CD4-positive, alpha-beta T cell treated with Interleukin-21 for 1 hour (primary cell): ENCODE measurements at places on chromosomes 2 and 18.

DNA sequence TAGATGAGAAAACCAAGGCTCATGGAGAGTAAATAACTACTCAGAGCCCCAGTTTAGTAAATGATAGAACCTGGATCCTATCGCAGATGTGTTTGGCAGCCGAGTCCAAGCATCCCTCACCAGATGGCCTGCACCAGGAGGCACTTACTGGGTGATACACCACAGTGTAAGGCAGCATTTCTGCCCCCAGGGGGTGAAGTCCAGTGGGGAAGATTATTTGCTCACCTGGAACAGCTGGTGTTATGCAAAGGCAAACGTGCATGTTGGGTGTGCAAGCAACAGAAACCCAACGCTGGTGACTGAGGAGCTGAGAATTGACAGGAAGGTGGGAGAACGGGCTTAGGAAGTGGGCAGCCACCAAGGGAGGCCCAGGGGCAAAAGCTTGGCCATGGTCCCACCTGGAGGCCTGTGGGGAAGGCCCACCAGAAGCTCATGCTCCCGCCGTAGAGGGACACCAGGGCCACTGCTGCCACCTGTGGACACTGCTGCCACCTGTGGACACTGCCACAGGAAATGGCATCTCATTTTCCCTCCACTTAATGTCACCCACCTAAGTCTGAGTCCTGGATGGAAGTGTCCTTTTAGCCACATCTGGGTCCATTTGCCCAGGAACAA, 100.6 kb downstream of the TFCP2L1 start:
- no peak for DNase-seq

DNA sequence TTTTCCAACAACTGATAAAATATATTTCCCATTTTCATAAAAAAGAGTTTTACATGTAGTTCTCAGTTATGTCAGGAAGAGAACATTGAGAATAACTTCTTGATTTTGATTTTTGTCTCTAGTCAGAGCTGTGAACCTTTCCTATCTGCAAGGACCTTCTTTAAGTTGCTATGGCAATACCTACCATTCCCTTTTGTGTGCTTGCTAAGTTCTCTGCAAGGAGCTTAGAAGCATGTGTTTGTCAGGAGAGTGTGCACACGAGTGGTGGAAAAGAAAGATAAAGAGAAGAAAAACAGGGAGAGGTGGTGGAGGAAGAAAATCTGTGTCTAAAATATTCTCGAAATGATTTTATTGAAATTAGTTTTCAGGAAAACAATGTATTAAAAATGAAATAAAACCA, 140.3 kb upstream of the SLC8A1 start:
- no peak for DNase-seq

- DNase-seq, result no peak
Measured at GRCh38 chr2:190098851-190099250, 36.3 kb upstream of the MSTN start.

- no peak for DNase-seq
Measured at GRCh38 chr2:12737738-12738485, 21.2 kb downstream of the TRIB2 start.

GRCh38 chr2:174246944-174247381, 1.4 kb downstream of the OLA1 start:
- DNase-seq, result no peak

DNA sequence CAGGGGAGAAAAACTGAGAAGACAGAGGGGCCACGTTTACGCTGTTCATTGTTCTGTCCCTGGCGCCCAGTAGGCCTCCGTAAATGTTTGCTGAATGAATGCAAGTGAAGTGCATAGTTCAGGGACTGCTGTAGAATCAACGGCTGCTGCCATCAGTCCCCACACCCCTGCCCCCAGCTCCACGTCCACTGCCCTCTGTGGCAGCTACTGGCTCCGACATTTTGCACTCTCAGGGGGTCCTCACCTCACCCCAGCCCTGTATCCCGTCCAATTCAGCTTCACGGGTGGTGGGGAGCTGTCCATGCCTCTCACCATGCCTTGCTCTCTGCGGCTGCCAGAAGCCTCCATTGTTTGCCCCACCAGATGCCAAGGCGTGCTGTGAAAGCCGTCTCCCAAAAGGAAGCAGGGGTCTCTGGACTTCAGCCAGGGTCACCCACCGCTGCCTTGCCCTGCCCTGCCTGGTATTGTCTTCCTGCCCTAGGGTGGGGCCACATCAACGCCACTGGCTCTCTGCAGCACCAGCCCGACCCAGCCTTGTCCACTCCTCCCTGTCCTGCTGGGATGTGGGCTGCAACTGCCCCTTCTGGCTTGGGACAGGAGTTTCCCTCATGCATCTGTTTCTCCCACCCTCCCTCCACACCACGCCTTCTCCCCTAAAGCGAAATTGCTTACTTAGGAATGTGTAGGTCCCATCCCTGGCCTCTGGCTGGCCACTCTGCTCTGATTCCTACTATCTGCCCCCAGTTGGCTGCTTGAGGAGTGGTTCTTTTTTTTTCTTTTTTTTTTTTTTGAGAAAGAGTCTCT, 86.0 kb downstream of the RHOB start:
- no peak for DNase-seq

- no peak for DNase-seq
Measured at GRCh38 chr2:205545971-205546816, 136.1 kb upstream of the NRP2 start.

- DNase-seq, result no peak
Measured at GRCh38 chr18:24201699-24202687, 63.1 kb downstream of the CABYR start.

- no peak for DNase-seq
Measured at GRCh38 chr2:120422465-120423160, 76.7 kb downstream of the INHBB start.

DNA sequence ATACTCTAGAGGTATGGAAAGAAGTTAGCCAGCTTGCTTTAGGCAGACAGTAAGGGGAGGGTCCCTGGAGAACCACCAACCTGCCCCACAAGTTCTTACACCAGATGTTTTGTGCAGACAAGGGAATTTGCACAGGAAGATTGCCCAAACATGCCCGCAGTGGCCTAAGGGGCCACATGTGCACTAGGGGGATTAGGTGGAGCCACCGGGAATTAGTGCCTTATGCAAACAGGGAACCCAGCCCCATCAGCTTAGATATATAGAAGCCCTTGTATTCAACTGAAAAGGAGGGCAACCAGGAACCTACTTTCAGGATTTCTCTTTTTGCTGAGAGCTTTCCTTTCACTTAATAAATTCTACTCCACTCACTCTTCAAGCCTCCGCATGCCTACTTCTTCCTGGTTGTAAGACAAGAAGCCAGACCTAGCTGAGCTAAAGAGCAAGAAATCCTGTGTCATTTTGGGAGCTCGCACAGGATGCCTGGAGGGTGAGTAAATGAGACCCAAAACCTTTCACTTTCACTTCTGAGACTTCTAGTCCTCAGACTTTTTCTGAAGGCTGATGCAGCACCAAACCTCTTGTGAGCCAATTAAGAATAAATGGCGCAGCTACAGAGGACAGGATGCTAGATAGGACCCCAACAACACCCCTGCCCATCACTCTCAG, 146.3 kb downstream of the GCA start:
- no peak for DNase-seq
